ENCODE measurements at places on chromosomes 4 and X.

DNA sequence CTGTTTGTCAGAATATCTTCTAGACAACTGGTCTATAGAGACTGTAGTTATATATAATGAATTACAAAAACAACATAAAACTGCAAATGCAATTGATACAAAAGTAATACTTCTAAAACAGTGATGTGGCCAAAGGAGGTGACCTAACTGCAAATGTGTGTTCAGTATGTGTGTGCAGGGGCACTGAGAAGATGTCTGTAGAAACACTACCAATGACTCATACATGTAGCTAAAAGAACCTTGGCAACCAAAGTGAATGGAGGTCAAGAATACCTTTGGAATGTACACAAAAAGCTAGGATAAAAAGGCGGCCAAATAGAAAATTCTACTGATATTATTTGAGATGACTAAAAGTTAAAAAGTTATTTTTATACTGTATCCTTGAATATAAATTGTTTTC, 261.8 kb downstream of the CAMK2D start:
- peak; percentile 88 for DNase-seq

GRCh38 chr4:83180431-83180968, 66.0 kb upstream of the PLAC8 start:
- no peak for DNase-seq

GRCh38 chr4:1519787-1520661, 113.8 kb upstream of the NKX1-1 start:
- no peak for DNase-seq

GRCh38 chrX:145396612-145397011, 149.3 kb downstream of the SPANXN1 start:
- no peak for DNase-seq

GRCh38 chrX:108415146-108415545, 23.1 kb downstream of the COL4A6 start:
- no peak for DNase-seq

GRCh38 chrX:112011376-112011775, 71.2 kb downstream of the TRPC5 start:
- no peak for DNase-seq

DNA sequence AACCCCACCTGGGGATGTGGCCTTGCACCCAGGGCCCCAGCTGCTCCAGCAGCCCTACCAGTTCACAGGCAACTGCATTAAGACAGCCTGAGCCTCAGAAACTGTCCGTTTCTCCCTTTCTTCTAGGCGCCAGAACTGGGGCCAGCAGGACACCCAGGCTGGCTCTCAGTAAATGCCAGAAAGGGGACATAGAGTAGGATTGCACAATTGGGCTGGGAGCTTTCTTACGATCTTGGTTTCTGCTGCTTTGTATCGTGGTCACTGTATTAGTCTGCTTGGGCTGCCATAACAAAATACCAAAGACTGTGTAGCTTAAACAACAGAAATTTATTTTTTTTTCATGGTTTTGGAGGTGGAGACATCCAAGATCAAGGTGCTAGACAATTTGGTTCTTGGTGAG, 48.4 kb downstream of the NALF2 start:
- no peak for DNase-seq

GRCh38 chrX:39592776-39593175, 505.0 kb downstream of the BCOR start:
- DNase-seq: peak; percentile 2

GRCh38 chr4:79445371-79445781, 37.3 kb upstream of the GK2 start:
- DNase-seq: no peak

DNA sequence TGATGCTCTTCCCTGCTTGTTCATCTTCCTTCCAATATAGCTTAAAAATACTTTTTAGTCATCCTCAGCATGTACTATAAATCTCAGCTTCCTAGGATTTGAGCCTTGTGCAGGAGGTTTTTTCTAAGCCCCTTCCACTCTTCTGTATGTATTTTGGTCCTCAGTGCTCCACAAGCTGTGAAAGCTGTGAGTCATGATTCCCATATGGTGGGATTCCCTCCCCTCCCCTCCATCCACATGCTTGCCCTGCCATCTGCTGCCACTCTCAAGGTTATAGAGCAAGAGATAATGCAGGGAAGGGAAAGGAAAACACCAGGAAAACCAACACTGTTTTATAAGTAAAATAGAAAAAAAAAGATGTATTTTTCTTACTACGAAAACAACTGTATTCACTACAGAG, 58.5 kb upstream of the AP1S2 start:
- no peak for DNase-seq

DNA sequence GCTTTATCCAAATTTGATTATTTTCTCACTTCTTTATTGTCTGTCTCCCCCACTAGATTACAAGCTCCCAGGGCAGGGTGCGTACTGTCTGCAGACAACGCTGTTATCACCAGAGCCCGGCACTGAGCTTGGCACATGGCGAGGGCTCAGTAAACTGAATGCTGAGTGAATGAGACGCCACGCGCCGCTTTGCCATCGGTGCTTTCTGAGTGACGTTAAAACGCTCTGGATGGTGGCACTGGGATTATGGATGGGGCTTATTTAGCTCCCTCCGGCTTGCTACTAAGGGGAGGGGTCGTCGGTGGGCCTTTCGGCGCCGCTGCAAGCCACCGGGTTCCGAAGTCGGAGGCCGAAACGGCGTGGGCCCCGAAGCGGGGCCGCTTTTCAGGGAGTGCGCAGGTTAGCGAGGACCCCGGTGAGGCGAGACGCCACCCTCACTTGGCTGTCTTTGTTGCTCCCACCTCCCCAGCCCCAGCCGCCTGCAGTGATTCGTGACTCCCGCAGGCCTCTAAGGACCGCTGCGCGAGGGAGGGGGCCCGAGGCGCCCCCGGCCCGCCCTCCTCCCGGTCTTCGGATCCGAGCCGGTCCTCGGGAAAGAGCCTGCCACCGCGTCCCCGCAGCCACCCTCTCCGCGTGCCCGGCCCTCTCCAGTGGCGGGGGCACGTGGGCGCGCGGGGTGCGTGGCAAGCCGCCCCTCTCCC, 569 bp upstream of the FHL1 start:
- no peak for DNase-seq

DNA sequence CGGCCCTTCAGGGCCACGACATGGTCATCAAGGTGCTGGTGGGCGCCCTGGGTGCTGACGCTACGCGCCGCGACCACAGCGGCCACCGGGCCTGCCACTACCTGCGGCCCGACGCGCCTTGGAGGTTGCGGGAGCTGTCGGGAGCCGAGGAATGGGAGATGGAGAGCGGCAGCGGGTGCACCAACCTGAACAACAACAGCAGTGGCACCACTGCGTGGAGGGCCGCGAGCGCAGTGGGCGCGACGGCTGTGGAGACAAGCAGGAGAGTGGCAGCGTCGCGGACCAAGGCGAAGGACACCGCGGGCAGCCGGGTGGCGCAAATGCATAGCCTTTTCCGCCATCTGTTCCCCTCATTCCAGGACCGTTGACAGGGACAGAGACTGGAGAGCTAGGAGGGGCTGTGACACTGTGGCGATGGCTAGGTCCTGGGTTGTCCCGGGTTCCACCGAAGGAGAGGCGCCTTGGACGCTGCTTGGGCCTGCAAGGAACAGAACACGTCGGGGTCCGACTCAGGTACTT, 919 bp downstream of the SOWAHD start:
- DNase-seq: no peak

DNA sequence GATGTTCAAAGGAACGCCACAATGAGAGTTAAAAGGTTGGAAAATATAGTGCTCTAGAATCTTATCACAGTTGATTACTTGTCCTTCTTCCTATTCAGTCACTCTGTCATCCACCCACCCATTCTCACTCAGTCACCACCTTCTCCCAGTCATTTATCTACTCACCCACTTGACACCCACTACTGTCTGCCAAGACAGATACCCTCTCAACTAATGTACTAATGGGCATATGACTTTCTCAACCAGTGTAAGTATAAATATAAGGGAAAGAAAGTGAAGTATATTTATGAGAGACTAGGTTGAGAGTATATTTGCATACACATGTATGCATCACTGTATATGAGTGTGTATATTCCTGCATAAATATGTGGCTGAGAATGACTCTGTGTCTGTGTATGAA, 20.0 kb downstream of the MID2 start:
- DNase-seq: no peak

- no peak for DNase-seq
Measured at GRCh38 chrX:77776659-77777058, 9.4 kb downstream of the ATRX start.

- no peak for DNase-seq
Measured at GRCh38 chr4:78862314-78862737, 76.9 kb downstream of the PAQR3 start.

GRCh38 chr4:147683188-147683591, 773 bp downstream of the PRMT9 start:
- peak; percentile 52 for DNase-seq

DNA sequence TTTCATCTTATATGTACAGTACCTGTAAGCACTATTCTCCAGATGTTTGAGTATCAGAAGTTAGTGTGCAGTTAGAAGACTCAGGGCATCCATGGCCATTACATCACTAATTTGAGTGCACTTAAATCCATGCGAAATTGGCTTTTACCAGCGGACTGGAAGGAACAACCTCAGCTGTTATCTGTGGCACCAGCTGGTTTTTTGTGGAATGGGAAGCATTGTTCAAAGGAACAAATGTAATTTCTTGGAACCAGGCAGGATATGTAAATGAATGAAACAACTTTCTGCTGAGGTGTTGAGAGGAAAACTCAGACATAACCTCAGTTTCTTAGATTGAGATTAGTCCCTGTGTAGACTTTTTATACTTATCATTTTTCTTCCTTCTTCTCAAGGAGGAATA, 60.2 kb downstream of the PDGFRA start:
- DNase-seq: no peak

GRCh38 chr4:41267997-41268396, 11.3 kb downstream of the UCHL1 start:
- no peak for DNase-seq

GRCh38 chr4:73734530-73735001, 5.8 kb upstream of the CXCL8 start:
- DNase-seq: peak; percentile 73

GRCh38 chrX:46251755-46252154, 293.5 kb downstream of the ZNF674 start:
- DNase-seq: peak; percentile 9

DNA sequence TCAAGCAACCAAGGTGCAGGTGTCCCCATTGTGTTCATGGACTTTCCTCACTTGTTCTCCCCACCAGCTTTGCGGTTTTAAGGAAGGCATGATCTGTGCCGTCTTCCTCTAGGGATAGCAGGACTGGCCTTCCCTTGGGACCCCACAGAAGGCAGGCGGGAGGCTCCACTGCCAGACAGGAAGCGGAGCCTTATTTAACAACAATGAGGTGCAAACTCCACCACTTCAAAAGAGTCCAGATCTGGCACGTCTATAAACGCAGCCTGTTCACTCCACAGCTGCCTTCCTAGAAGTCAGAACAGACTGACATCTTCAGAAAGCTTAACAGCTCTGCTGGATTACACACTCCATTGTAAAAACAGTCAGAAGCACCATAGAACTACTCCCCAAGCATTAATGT, 1.7 kb upstream of the GPR143 start:
- DNase-seq: no peak

- peak; percentile 76 for DNase-seq
Measured at GRCh38 chrX:21479695-21480270, 105.6 kb downstream of the CNKSR2 start.

DNA sequence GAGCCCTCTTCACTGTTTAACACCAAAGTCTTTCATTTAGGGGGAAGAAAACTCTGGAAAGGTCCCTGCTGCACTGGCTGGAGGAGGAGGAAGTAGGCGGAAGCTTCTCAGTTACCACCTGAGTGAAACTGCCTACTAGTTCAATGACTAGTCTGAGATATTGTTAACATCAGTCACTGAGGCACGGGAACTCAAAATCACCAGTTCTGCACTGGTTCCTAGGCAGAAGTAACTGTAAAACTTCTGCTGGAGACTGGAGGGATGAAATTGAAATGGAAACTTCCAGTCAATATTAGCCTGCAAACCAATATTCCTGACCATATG, 178.3 kb downstream of the SNCA start:
- no peak for DNase-seq

- DNase-seq: no peak
Measured at GRCh38 chr4:149266301-149266700, 549.3 kb downstream of the IQCM start.

- DNase-seq: no peak
Measured at GRCh38 chr4:178165251-178165950, 723.2 kb upstream of the AGA start.

- peak; percentile 78 for DNase-seq
Measured at GRCh38 chr4:114087596-114088230, 108.3 kb upstream of the ARSJ start.

DNA sequence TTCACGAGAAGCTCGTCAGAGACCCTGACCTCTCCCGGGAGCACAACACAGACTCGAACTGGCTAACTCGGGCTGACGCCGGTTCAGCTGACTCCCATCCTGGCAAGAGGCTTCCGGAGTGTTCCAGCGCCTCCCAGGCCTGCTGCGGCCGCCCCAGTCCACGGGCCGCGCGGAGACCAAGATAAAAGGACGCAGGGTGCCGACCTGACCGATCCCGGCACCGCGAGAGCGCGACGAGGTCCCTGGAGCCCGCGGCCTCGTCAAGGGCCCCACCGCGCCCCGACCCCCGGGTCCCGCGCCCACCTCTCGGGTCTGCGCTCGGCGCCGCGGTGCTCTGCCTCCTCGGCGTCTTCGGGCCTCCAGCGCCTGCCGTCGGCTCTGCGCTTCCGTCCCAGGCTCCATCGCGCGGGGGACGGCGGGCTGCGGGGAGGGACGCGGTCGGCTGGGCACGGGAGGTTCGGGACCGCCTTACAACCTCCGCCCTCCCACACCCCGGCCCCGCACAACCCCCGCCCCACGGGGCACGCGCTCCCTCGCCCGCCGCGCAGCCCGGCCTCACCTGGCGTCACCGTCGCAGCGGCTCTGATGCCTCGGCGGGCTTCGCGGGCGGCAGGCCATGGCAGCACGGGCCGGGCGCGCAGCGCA, 426 bp downstream of the SLBP start:
- peak; percentile 76 for DNase-seq

DNA sequence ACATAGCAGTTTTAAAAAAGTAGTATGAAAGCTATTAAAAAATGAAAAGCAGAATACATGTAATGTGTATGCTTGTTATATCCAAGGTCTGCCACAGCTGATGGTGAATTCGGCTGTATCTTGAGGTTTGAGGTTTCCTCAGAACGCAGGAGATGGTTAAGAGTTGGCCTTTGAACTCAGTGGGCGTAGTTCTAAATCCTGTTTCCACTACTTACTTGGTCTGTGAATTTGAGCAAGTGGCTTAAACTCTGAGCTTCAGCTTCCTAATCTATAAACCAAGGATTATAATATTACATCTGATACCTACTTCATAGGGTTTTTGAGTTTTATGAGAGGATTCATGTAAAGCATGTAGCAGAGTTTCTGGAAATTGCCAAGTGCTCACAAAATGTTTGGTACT, 125.2 kb downstream of the STIM2 start:
- peak; percentile 71 for DNase-seq

GRCh38 chrX:150696866-150697265, 3.7 kb downstream of the MTMR1 start:
- DNase-seq: no peak

DNA sequence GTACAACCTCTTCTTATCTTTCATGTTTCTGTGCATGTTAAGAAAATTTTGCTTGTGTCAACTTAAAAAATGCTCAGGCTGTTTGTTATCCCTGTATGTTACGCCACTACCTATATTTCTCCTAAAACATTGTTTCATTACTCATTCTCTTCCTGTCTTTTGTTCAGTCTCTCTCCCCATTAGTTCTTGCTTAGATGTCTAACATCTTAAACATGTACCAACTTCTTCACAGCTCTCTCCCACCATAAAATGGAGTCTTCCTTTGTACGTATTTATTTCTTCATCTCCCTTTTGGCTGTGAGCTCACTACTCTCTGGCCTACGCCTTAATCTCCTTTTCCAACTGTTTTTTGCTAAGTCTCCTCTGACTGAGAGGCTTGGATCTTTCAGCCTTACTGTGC, 36.4 kb downstream of the PCDH7 start:
- no peak for DNase-seq
